ENCODE measurements at places on chromosomes 2 and 18. TPM values are rescaled to one million over a fixed set of nuclear protein-coding genes. Genes with fewer than 3 reads are reported as not detected.

- DNase-seq: no peak
These were observed 189.6 kb downstream of the DSC3 start for GRCh38 chr18:30852980-30853379.

DNA sequence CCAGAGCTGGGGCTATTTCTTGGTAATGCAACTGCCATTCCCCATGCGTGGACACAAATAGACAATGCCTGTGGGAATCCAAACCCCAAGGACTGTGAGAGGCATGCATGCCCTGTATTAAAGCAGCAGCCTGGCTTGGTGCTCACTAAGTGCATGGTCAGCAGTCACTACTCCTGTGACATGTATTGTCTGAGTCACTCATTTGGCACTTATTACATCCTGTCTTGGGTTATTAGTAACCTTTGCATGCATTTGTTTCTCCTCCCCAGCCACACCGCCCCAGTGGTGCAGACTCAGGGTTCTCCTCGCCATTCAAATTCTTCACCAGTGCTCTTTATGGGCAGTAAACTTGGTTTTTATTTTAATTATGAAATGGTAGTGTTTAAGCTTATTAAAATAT lies 30.2 kb downstream of the PRKCE start:
- DNase-seq: peak; percentile 95

DNA sequence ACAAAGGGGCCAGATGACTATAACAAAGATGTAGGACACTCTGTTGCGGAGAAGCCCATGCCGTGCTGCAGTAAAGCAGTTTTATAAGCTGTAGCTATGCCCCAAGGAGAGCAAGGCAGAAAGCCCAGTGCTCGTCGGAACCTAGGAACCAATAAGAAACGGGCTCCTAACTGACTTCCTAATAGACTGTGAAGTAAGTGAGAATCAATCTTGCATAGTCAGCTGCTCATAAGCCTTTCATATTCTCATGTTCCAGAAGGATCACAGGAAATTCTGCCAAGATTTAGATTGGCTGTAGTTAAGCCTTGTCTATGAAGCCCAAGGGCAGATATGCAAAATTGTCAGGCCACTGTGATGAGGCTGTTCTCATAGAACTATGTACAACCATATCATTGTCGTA lies 98.4 kb downstream of the RTTN start:
- DNase-seq: no peak

DNA sequence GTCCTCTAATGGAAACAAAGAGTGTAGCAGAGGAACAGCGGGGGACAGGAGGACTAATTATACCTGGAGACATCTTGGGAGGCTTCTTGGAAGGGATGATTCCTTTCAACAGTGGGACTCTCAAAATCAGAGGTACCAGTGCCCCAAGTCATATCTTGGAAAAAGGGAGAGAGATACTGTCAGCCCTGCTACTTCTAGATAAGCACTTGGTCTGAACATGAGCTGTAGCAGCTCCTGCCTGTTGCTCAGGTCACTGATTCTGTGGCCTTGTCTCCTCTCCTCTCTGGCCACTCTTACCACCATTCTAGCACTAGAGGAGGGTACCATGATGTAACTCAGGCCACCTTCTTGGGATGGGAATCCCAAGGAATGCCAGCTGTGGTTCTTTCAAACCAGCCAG lies 54.5 kb downstream of the MFSD6 start:
- DNase-seq: no peak

DNA sequence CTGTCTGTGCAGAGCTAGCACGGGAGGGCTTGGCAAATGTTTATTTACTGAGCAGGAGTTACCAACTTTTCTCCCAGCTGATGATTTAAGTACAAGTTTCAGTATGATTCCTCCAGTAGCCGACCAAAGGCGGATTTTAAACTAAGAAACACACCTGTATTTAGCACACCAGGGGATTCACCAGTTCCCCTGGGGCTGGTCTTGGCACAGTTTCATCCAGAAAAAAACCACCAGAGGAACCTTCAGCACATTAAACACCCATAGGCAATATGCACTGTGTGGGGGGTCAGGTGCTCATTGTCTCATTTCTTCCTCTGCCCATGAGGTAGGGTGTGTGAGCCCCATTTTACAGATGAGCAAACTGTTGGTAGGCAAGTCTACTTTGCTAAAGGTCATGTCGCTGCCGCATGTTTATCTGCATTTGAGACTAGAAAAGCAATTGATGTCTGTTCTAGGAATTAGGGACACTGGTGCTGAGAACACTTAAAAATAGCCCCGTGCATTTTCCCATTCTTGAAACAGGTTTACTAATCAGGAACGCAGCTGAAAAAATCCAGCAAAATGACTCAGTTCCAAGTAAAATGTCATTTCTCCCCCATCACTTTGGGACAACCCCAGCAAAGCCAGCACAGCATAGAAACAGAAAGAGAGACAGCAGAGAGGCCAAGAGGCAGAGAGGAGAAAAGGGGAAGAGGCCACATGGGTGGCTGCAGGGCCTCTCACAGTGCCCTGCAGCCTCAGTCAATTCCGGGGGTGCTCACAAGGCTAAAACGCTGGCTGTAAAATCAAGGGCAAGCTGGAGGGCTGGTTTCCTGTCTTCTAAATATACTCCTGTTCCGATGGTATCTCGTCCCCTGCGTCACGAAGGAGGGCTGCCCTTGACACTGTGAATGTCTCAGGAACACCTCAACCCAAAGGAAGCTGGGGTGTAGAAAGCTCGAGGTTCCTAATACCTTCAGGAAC lies 166.8 kb upstream of the ID2 start:
- peak; percentile 59 for DNase-seq

DNA sequence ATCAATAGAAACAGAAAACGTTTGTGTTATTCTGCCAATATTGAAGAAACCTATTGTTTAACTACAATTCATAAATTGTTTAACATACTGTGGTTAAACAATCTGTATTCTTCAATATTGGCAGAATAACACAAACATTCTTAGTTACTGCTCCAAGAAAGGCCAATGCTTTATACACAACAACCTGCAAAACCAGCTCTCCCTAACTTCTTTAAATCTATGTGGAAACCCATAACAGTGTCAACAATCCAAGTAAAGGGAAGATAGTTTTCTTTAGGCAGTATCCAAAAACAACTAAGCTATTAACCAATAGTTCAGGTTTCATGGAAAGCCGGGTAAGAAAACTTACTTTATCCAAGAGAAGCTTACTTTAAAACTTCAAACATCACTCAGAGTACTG lies 6.2 kb upstream of the RBM45 start:
- no peak for DNase-seq

GRCh38 chr2:73104933-73105332 lies 7.8 kb downstream of the RAB11FIP5 start:
- DNase-seq: no peak

- no peak for DNase-seq
These were observed 422.2 kb upstream of the POU3F3 start for GRCh38 chr2:104431701-104432121.

DNA sequence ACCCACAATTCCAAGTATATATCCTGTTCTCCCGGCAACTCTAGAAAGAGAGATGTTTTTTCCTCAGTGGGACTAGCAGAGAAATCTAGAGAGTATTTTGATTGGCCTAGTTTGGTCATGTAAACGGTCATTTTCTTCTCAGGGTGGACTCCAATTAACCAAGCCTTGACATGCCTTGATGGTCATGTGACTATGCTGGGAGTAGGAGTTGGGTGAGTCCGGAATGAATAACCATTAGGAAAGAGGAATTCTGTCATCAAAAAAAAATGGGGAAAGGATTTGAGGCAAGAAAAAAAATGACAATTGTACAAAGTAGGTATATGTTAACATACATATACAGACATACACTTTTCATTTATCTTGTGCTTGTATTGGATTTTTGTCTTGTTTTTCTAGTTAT lies 248.2 kb upstream of the CDH20 start:
- no peak for DNase-seq

- DNase-seq: peak; percentile 47
These were observed 16.6 kb downstream of the SERPINB13 start for GRCh38 chr18:63603772-63604171.

DNA sequence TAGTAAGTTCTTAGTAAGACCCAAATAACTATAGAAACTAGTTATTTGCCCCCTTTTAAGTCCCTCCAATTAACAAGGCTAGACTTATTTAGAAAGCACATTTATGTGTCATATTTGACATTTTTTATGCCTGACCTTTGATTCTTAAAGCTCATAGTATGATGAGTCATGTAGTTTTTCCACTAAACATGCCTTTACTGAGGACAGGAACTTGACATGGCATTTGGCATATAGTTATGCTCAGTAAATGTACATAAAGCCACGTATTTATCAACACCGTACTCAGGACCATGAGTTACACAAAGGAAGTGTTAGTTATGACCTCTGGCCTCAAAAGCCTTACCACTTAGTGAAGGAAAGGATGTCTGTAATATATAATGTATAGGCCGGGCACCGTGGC lies 78.9 kb downstream of the GNAL start:
- no peak for DNase-seq

DNA sequence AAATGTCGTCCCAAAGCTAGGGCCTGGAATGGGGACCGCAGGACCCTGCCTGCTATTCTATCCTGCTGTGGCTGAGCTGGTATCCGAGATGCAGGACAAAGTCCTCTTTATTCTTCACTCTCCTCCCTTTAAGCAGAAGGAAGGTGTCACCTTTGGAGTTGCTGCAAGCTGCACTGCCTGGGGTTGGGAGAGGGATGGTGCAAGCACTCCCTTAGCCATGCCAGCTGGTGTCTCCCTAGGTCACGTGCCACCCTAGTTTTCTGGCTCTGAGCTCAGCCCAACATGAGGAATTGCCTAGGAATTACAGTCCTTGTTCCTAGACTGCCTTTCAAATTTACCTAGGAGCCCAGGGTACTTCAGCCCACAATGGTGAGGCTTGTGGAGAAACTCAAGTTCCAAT lies 21.4 kb upstream of the FAM228A start:
- DNase-seq: no peak

DNA sequence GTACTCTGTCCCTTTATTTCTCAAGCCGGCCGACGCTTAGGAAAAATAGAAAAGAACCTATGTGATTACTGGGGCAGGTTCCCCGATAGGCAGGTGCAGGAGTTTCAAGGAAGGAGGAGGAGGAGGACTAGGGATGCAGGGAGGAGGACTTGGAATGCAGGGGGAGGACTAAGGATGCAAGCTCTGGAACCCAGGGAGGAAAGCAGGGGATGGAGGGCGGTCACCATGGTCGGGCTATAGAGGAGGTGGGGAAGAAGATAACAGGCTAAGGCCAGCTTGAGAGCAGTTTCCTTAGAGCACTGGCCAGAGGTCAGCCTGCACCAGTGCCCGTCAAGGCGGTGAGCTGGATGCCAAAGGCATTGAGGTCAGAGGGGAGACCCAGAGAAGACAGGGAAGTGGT lies 18.7 kb upstream of the B3GNT7 start:
- no peak for DNase-seq

Gene CROCC2
- under 0.01 TPM for total RNA-seq

Gene CYTIP
- total RNA-seq: 1.4 TPM

Gene PSMA8
- not detected for total RNA-seq

Gene APLF
- 10.0 TPM for total RNA-seq

Gene SERPINB12
- not detected for total RNA-seq
